Fibroblast of lung (primary cell): ENCODE measurements at places on chromosomes 3 and 15. TPM values are rescaled to one million over a fixed set of nuclear protein-coding genes. Genes with fewer than 3 reads are reported as not detected.

SLC24A5 gene
- not detected in 2 replicates for total RNA-seq

GRK7 gene
- total RNA-seq, result under 0.01 TPM in 1 of 2 replicates, not detected in the other

GRCh38 chr3:11514191-11514821 is 129.4 kb downstream of the VGLL4 start:
- DNase-seq, result peak; percentile 97

DNA sequence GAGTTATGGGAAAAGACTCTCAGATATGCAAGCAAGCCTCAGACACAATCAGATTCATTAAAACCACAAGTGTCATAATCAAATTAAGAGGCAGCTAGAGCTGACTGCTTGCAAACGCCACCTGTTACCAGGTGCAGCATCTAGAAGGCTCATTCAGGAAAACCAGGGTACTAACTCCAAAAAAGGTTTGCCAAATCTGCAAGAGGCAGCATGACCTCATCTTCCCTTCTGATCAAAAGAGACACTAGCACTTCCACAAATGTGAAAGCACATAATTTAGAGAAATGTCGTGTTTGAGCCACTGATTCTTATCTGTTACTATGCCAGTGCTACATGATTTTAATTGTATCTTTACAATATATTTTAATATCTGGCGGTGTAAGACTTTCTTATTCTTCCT is 123.3 kb upstream of the NANOGP8 start:
- DNase-seq, result no peak

- DNase-seq, result peak; percentile 61
These were observed 28.3 kb downstream of the PDCD6IP start for GRCh38 chr3:33826688-33827087.

CCR3 gene
- 0.17 and 0.26 TPM in 2 replicates for total RNA-seq

TM4SF4 gene
- 0.26 and 1.7 TPM in 2 replicates for total RNA-seq

GRCh38 chr3:45541326-45542321 is 52.9 kb upstream of the LIMD1 start:
- no peak for DNase-seq

C2CD4A gene
- total RNA-seq, result not detected in 2 replicates

- DNase-seq, result no peak
These were observed 279.8 kb upstream of the ARRDC4 start for GRCh38 chr15:97680606-97681220.

DNA sequence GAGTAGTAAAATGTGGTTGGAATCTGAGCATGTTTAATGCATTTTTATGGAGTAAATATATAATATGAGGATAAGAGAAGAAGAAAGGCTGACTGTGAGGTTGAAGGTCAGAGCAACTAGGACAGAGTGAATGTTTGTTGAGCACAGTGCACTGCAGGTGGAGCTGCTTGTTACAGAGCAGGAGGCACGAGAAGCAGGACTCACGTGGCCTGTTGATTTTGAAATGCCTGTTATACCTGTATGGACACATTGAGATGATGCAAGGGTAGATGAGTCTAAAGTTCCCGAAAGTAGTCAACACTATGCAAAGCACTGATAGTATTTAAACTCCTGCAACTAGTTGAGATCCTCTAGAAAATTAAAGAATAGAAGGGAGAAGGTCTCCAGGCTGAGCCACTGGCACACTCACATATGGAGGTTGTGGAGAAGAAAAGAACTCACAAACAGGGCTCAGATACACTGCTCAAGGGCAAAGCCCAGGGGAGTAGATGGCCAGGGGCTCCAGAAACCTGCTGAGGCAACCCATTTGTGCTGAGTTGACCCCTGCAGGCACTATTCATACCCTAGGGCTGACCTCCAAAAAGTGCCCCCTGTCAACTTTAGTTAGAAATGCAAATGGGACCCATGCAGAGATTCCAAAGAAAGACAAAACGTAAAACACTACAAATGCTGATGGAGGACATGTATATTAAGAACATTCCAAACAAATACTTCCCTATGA is 541.5 kb downstream of the GABRG3 start:
- DNase-seq, result no peak

DNA sequence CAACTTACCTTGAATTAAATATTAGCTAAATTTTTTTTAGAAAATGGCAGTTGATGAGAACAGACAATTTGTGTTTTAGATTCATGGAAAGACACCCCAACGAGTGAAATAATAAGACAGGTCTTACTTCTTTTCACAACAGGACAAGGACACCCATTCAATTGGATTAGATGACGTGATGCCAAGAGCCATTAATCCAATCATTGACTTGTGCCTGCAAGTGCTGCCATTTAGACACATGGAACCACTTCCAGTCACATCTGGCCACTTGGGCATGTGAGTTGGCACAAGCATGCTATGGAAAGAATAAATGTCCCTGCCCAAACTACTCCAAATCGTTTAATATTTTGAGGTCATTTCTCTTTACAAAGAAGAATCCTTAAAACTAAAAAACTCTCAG is 1308.8 kb downstream of the ROBO2 start:
- no peak for DNase-seq
